ENCODE measurements at places on chromosomes 3 and 15. TPM values are rescaled to one million over a fixed set of nuclear protein-coding genes. Genes with fewer than 3 reads are reported as not detected.

Gene ITPKA
- 0.25 TPM for total RNA-seq

DNA sequence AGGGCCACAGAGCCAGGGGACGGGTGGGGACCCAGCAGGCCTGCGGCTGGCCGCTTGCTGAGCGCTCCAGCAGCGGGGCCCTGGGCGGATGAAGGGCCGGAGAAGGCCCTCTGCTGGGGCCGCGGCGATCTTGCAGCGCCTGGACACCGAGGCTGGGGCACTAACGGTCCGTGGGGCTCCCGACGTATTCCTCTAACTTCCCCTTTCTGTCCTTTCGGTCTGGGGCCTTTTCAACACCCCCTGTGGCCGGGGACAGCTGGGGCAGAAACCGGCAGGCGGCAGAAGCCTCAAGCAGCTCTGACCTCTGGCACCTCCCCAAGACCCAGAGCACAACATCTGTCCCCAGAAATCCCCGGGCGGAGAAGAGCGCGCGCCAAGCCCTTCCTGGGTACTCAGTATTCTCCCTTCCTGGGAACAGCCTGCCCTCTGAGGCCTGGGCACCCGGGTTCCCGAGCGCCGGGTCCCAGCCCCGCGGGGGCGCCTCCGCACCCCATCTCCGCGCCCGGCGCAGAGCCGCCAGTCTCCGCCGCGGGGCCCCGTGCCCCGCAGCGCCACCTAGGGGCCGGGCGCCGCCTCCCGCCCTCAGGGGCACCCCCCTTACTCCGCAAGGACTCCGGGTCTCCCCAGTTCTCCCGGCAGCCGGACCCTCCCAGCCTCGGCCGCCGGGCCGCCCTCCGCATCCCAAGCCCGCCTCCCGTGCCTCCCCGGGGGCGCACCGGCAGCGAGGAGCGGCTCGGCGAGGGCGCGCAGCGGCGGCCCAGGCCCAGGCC, 582 bp upstream of the SLCO3A1 start:
- H3K4me3 ChIP-seq = peak overlapping the region; percentile 91
- peaks cover 2% of the 10 kb centered on the region for H3K36me3 ChIP-seq
- DNase-seq = peak; percentile 90

Gene SH2D7
- not detected for total RNA-seq

DNA sequence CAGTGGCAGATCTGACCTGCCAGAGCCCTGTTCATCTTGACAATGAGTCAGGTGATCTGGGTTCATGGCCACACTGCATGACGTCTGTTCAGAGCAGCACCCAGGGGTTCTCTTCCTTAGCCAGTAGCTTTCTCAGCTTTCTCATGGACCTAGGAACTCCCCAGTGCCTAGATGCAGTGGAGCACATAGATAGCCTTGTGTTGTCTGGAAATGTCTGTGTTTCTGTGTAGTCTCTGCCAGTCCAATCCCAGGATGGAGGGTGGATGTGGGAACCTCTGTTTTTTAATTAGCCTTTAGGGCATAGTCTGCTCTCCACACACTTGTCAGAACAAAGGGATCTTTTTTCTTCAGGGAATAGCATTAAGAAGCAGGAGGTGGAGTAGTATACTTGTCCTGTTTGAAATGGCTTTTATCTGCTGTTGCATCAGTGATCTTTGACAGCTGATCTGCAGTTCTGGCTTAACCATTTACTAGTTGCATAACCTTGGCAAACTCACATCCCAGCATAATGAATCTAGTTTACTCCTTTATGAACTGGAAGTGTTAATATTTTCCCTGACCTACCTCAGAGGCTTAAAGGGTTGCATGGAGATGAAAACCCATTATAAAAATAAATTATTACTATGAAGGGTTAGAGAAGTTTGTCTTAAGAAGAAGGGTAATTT, 16.1 kb upstream of the CACNA1D start:
- no peaks in the 10 kb centered on the region for H3K36me3 ChIP-seq
- DNase-seq = no peak
- H3K27me3 ChIP-seq = peaks cover 25% of the 10 kb centered on the region

DNA sequence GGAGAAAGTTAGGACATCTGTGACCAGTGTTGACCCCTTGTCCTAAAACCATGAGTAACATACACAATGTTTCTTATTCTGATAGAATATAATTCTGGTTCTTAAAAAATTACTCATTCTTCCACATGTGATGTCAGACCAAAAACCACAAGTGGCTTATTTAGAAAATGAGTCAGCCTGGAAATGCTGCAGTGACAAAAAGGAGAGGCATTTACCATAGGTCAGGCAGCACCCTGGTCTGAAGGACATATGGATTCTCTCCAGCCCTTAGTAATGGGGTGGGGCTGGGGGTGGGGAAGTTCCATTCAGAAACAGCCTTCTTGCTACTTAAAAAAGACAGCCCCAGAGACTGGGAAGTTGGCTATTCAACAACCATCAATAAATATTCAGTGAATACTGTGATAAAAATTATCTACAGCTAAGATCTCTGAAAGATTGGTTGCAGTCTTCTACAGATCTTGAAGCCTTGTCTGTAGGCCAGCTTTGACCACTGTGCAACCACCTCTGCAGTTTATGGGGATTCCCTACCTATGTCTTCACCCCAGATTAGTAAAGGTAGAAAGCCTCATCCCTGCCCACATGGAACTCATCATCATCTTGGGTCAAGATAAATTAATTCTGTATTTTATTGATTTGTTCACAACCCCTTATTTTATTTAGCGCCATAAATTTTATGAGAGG, 34.9 kb upstream of the TIMP4 start:
- no peak overlapping the region for H3K4me3 ChIP-seq
- H3K27ac ChIP-seq = no peak overlapping the region
- peaks cover 5% of the 10 kb centered on the region for H3K27me3 ChIP-seq
- DNase-seq = no peak
- H3K4me1 ChIP-seq = peaks cover 12% of the 10 kb centered on the region

- H3K4me3 ChIP-seq = no peak overlapping the region
- no peak overlapping the region for H3K27ac ChIP-seq
- no peaks in the 10 kb centered on the region for H3K4me1 ChIP-seq
- H3K36me3 ChIP-seq = no peaks in the 10 kb centered on the region
- DNase-seq = no peak
These were observed 531.4 kb downstream of the ZIC1 start for GRCh38 chr3:147940405-147941193.

Gene CLRN1
- total RNA-seq = not detected

DNA sequence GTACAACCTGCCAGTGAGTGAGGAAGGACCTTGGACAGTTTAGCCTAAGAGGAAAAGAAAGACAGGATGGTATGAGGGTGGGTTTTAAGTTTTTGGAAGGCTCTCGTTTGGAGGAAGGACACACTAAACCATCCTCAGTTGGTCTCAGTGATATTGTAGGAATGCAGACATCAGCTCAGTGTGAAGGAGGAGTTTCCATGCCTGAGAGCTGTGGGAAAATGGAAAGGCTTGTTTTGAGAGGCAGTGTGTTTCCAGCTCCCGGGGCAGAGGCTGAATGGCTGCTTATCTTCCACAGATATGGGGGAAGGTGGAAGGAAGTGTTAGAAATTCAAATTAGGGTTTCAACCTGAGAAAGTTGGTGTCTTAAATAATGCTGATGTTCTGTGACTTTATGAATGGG, 89.6 kb upstream of the MYZAP start:
- H3K4me3 ChIP-seq = no peak overlapping the region
- H3K27me3 ChIP-seq = peaks cover 6% of the 10 kb centered on the region
- DNase-seq = no peak
- no peaks in the 10 kb centered on the region for H3K4me1 ChIP-seq
- H3K36me3 ChIP-seq = no peaks in the 10 kb centered on the region
- H3K27ac ChIP-seq = no peak overlapping the region

GRCh38 chr3:185960522-185961288, 22.9 kb upstream of the TRA2B start:
- peaks cover 5% of the 10 kb centered on the region for H3K36me3 ChIP-seq
- H3K27me3 ChIP-seq = peaks cover 6% of the 10 kb centered on the region
- no peak overlapping the region for H3K4me3 ChIP-seq

GRCh38 chr3:60319179-60319858, 931.9 kb downstream of the FHIT start:
- H3K27me3 ChIP-seq = no peaks in the 10 kb centered on the region
- no peaks in the 10 kb centered on the region for H3K36me3 ChIP-seq
- no peak overlapping the region for H3K27ac ChIP-seq
- H3K4me3 ChIP-seq = no peak overlapping the region

GRCh38 chr3:2945121-2945520, 165.1 kb downstream of the IL5RA start:
- no peak overlapping the region for H3K4me3 ChIP-seq
- no peaks in the 10 kb centered on the region for H3K36me3 ChIP-seq
- H3K4me1 ChIP-seq = no peaks in the 10 kb centered on the region
- H3K27me3 ChIP-seq = peaks cover 11% of the 10 kb centered on the region
- DNase-seq = no peak

Gene PRR20G
- total RNA-seq = not detected

Gene SLC30A4
- total RNA-seq = 3.2 TPM

Measured in activated naive CD8-positive, alpha-beta T cell treated with anti-CD3 and anti-CD28 coated beads, Interleukin-2, amount 10 ng/mL, durations not matched to agents 7 days and 5 days (primary cell).